ENCODE measurements at places on chromosomes 3 and 15. TPM values are rescaled to one million over a fixed set of nuclear protein-coding genes. Genes with fewer than 3 reads are reported as not detected.

Gene PLSCR2
- not detected for total RNA-seq

Gene HDC
- total RNA-seq = 0.57 TPM

Gene ISG20
- total RNA-seq = 1.8 TPM

Gene ITGB5
- total RNA-seq = 109 TPM

Gene SLC28A2
- total RNA-seq = not detected

Gene GOLGA8T
- total RNA-seq = 0.65 TPM

Gene GNL3
- 28.8 TPM for total RNA-seq

Gene GOLGA8G
- total RNA-seq = not detected
